Amniotic stem cell (primary cell): ENCODE measurements at places on chromosomes 1 and 21.

DNA sequence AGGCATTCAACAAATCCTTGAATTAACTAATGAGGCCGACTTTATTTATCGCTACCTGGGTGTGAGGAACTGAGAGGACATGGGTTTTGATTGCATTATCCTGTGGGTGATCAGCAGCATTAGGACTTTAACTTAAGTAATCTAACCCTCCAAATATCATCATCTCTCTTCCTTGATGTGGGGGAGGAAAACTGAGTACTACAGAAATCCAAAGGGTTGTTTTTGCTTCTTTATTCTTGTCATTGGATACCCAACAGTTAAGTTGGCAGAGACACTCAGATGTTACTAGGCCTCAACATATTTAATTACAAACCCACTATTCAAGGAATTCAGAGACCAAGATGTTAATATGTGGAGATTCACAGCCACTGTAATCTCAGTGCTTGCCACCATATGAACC, 97.4 kb upstream of the ST6GALNAC5 start:
- DNase-seq = no peak

- no peak for DNase-seq
Observed at GRCh38 chr21:34844013-34844923, 175.5 kb downstream of the CLIC6 start.

DNA sequence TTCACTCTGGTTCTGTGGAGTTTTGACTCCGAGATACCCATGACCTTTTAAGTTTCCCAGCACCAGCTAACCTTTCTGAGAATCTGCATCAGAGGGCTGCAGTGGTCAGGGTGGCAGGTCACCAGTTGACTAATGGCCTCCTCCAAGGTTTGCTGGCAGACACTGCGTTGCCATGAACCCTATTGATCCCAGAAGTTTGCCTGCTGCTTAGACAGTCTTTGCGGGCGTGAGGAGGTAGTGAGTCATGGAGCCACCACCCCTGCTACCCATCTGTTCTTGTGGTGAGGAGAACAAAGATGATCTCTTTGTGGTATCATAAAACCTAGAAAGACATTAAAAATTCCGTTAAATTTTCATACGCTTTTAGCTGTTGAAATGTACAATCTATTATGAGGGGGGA, 180.4 kb downstream of the FGGY start:
- DNase-seq = no peak

- DNase-seq = no peak
Observed at GRCh38 chr1:9320520-9321479, 28.1 kb downstream of the SPSB1 start.

DNA sequence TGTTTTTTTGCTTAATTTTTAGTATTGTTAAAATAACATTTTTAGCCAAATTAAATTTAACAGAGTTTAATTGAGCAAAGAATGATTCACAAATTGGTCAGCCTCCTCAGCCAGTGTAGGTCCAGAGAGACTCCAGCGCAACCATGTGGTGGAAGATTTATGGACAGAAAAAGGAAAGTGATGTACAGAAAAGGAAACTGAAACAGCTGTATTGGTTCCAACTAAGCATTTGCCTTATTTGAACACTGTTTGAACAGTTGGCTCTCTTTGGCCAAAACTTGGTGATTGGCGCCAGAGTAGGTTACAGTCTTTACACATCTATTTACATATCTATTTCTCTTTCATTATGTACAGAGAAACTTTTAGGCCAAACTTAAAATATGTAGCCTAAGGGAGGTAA, 19.4 kb downstream of the RPS6KC1 start:
- DNase-seq = peak; percentile 61

- DNase-seq = no peak
Observed at GRCh38 chr1:152137215-152137614, 21.8 kb downstream of the RPTN start.

DNA sequence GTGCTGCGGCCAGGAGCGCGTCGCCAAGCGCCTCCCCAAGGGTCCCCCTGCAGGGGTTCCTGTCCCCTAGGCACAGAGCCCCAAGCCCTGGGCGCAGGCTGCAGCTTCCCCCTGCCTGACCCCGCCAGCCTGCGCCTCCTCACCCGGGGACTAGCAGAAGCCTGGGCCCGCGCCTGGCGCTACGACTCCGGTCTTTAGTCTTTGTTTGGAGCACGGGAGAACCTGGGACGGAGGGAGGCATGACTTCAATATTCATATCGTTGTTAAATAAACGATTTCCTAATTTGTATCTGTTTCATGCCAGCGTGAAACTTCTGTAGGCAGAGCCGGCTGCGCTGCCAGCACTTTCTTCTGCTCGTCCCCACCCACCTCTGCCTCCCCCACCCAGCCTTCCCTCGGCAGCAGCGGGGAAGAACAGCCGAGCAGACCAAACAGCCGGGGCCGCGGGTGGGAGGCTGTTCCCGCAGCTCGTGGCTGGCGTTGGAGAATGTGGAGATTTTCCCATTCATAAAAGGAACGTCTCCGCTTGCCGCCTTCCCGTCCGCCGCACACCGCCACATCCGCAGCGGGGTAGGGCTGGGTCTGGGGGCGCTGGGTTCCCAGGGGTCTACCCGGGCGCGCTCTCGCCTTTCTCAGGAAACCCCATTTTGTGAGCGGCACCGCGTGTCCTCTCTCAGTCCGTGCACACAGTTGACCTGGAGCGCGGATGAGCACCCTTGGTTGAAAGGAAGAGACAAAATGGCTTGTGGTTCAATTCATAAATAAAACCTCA, 777 bp upstream of the TRIM67 start:
- DNase-seq = no peak

- DNase-seq = no peak
Observed at GRCh38 chr1:15229707-15230131, 17.3 kb upstream of the FHAD1 start.

- DNase-seq = no peak
Observed at GRCh38 chr1:158652721-158653334, 33.7 kb downstream of the SPTA1 start.

GRCh38 chr21:45454926-45455673, 50.1 kb downstream of the COL18A1 start:
- DNase-seq = no peak

DNA sequence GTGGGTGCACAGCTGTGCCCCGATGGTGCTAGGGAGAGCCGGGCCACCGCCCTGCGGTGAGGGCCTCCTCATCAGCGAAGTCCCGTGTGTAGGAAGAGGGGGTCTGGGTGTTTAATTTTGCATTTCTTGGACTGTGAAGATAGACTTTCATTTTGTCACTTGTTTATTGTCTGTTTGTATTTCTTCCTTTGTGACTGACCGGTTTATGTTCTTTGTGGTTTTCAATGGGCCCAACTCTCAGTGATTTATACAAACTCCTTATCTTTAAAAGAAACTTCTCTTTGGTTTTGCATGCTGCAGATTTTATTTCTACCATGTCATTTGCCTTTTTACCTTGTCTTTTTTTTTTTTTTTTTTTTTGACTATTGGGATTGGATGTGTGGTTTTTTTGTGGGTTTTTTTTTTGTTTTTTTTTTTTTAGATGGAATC, 65.1 kb downstream of the COL18A1 start:
- no peak for DNase-seq

GRCh38 chr1:163922743-163923201, 601.0 kb downstream of the NUF2 start:
- DNase-seq = no peak

- no peak for DNase-seq
Observed at GRCh38 chr21:29987762-29988161, 48.0 kb upstream of the GRIK1 start.

DNA sequence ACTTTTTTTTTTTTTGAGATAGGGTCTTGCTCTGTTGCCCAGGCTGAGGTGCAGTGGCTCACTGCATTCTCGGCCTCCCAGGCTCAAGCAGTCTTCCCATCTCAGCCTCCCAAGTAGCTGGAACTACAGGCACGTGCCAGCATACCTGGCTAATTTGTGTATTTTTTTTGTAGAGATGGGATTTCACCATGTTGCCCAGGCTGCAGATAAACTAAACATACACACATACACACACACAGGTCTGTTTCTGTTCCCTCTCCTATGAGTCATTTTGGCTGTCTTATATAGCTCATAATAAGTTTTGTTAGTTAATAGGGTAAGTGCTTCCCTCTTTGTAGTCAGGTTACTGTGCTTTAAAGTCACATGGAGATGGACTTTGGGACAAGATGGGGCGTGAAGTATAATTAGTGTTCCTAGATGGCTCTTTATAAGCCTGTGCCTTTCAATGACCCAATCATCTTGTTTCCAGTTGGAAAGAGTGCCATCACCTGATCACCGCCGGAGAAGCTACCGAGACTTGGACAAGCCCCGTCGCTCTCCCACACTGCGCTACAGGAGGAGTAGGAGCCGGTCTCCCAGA, 9.1 kb downstream of the PRPF38A start:
- no peak for DNase-seq

DNA sequence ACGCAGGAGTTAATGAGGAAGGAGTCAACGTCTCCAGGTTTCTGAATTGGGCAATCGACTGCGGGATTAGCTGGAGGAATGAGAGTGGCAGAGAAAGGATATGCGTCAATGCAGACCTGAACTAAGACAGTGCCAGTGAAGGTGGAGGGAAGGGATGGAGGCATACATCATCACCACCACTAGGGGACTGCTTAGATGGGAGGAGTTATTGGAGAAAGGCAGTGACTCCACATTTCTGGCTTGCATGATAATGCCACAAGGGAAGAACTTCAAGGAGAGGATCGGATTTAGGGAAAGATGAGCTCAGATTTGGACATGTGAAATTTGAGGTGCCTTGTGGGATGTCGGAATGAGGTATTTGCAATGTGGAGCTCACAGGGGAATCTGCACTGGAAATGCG, 17.5 kb downstream of the VASH2 start:
- DNase-seq = peak; percentile 27

DNA sequence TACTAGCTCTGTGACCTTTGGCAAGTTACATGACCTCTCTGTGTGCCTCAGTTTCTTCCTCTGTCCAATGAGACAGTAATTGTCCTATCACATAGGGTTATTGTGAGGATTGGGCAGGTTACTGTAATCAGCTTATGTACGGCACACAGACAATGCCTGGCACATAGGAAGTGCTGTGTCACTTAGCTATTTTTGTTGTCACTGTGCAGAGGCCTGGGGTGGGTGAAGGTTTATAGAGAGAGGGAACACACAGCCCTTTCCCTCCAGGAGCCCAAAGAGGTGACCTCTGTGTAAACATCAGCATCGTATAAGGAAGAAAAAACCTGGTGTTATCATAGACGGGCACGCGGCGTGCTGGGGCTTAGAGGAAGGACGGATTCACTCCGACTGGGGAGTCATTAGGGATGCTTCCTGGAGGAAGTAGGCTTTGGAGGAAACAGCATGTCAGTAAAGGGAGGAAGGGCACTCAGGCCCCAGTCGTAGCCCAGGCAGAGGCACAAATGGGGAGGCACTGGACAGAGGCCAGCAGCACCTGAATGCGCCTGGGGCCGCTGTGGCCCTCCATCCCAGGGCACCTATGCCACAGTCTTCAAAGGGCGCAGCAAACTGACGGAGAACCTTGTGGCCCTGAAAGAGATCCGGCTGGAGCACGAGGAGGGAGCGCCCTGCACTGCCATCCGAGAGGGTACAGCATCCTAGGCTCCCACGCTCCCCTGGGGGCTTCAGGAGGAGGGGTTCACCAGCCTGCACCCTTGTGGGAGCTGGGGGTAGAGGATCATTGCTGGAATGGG, 21.2 kb downstream of the CDK18 start:
- DNase-seq = no peak

DNA sequence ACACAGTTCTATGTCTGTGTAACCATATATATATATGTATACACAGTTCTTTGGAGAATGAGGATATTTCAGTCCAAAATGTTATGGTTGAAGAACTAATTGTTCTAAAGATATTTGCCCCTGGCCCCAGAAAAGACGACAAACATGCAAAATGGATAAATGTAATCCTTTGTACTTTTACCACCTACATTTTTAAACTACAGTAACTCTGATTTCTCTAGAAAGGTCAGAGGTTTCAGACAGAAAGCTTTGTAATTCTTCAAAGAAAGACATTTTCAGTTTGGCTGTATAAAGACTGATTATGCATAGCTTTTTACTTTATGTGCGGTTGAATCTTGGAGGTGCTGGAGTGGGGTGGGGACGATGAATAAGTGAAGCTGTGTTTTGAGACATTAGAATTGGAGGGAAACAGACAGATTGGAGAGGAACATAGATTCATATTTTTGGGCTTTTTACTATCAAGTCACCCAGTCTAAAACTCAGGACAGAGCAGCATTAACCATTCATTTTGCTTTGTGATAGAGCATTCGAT, 16.6 kb downstream of the NFIA start:
- DNase-seq = no peak

DNA sequence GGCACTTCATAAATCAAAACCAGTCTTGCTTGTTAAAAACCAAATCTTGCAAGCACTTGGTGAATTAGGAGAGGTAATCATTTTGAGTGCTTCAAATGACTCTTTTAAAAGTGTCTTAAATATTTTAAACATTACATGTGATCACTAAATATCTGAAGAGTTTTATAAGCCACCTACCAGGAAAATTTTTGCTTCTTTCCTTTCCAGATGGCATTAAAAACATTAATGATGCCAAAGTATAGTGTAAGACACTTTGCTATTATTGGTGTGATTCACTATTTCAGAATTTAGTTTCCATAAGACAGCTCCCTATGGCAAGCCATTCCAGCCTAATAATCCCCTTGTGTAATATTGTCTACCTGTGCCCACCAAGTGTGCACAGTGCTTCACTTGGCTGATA, 548.8 kb upstream of the ADAMTS5 start:
- no peak for DNase-seq

GRCh38 chr1:35931446-35932157, 697 bp downstream of the AGO3 start:
- DNase-seq = no peak

- DNase-seq = no peak
Observed at GRCh38 chr1:8063298-8064036, 37.4 kb upstream of the ERRFI1 start.

DNA sequence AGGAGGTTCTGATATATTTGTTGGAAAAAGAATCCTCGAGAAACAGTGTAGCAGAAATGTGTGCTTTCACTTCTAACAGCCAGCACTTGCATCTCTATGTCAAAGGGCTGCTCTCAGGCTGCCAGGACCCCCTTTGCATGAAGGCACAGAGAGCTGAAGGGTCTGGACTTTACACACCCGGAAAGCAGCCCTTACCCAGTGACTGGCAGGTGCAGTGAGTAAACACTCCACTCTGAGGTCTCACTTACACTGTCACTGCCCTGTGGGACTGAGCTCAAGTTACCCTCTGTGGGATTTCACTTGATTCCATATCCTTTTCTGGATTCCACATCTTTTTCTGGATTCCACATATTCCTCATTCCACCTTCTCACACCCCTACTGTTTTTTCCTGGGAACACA, 40.8 kb upstream of the PPP2R5A start:
- no peak for DNase-seq

DNA sequence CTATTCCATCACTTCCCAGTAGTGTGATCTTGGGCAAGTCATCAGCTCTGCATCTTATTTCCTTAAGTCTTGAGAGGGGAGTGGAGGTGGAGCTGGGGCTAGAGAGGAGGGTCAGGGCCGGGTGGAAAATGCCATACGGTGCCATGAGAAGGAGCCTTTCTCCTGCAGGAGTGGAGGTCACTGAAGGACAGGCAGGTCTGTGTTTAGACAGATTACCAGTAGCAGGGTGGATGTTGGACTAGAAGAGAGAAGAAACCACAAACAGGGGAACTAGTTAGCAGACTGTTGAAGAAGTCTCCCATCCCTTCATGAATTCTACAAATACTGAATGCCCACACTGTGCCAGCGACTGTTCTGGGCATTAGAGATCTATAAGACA, 13.9 kb upstream of the CPT2 start:
- DNase-seq = no peak
